ENCODE measurements at places on chromosomes 6 and 20.

- DNase-seq: no peak
These were observed 31.8 kb upstream of the IL17A start for GRCh38 chr6:52154381-52154780.

GRCh38 chr6:113888956-113889630 is 31.9 kb downstream of the MARCKS start:
- no peak for DNase-seq

DNA sequence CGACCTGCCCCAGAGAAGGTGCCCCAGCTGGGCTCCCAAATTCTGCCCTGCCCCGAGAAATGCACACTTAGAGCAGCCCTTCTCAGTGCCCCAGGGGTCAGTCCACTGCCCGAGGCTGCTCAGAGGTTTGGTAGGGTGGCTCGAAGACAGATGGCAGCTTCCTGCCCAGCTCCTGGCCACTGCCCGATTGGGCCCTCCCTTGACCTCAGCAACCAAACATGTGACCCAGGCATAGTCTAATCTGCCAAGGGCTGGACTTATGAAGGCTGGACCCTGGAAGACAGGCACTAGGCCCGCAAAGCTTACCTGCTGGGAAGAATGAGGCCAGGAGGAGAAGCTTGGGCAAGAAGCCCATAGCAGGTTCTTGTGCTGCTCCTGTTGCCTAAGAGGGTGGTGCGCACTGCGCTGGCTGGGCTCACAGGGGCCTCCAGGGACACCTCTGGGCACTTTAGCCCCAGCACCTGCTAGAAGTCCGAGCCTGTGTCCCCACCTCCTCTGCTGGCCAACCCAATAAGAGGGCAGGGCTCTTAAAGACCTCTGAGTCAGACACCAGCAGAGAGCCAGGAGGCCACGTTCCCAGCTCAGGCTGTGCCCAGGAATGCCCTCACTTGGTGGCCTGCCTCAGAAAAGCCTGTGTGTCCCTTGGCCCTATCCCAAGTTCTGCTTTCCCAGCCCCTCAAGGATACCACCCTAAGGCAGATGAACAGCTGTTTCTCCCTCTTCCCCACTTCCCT is 5.5 kb downstream of the SIGLEC1 start:
- DNase-seq: no peak

- peak; percentile 22 for DNase-seq
These were observed 154.0 kb downstream of the JARID2 start for GRCh38 chr6:15399641-15400470.

GRCh38 chr20:11556410-11556809 is 361.3 kb upstream of the BTBD3 start:
- DNase-seq: no peak

GRCh38 chr20:10853731-10854130 is 179.9 kb upstream of the JAG1 start:
- no peak for DNase-seq

- DNase-seq: peak; percentile 76
These were observed 65.2 kb downstream of the RIPOR3 start for GRCh38 chr20:50625986-50626677.

DNA sequence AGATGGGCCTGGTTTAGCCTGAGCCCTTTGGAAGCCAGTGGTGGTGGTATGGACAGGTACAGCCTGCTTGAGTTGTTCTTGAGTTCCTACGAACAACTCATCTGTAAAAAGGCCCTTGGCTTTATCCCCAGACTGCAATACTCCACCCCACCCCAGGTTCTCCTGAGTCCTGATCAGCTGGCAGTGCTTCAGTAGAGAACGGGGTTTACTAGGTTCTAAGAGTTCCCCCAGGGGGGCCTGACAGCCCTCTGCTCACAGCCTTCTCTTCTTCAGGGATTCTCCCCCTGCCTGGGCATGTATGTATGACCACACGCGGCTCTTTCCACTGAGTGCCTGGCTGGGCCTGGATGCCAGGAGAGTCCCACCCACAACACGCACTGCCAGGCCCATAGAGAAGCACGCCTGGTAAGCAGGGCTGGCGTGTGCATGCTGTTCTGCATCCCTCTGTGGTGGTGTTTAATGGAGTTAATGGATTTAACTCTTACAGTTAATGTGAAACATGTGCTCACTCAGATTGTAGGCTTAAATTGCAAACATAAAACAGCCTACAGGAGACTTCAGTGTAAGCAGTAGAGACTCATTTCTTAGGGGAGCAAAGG is 44.3 kb upstream of the SLC4A11 start:
- DNase-seq: no peak

GRCh38 chr6:47420394-47421371 is 56.9 kb upstream of the CD2AP start:
- no peak for DNase-seq

GRCh38 chr6:148530394-148530953 is 187.8 kb downstream of the SASH1 start:
- no peak for DNase-seq

GRCh38 chr6:56520218-56520617 is 122.5 kb downstream of the DST start:
- no peak for DNase-seq

DNA sequence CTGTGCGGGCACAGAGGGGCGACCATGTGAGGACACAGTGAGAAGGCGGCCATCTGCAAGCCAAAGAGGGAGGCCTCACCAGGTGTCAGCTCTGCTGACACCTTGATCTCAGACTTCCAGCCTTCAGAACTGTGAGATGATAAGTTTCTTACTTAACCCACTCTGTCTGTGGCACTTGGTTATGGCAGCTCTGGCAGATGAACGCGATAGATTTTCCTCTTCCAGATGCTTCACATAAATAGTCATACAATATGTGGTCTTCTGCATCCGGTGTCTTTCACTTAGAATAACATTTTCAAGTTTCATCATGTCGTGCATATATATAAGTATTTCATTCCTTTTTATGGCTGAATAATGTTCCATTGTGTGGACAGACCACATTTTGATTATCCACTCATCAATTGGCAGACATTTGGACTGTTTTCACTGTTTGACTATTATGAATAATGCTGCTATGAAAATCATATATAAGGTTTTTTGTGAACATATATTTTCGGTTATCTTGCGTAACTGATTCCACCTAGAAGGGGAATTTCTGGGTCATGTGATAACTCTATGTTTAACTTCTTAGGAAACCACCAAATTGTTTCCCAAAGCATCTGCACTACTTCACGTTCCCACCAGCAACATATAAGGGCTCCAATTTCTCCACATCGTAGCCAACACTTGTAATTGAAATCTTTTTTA is 30.2 kb downstream of the PRR18 start:
- DNase-seq: no peak

GRCh38 chr20:10978713-10979112 is 304.9 kb upstream of the JAG1 start:
- DNase-seq: no peak

DNA sequence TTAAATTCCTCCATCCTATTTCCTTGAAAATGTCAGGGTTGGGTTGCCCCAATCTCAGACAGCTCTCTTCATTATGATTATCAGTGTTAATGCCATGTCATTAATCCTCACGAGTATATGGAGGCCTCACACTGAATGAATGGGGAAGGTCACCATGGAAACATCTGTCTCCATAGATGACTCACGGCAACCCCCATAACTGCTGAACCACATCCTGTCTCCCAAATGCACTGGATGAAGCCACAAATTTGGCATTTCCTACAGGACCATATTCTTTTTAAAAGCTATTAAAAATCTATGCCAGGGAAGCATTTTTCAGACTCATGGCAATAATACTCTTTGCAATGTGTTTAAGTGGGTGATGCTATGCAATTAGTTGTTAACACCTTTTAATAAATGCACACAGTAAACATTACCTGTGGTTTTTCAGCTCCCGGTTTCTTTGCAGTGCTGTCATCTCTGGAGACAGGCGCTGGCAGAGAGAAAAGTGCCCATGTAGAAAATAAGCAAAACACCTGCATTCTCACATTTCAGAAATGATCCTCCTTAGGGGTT is 80.1 kb upstream of the PTPRK start:
- DNase-seq: no peak

DNA sequence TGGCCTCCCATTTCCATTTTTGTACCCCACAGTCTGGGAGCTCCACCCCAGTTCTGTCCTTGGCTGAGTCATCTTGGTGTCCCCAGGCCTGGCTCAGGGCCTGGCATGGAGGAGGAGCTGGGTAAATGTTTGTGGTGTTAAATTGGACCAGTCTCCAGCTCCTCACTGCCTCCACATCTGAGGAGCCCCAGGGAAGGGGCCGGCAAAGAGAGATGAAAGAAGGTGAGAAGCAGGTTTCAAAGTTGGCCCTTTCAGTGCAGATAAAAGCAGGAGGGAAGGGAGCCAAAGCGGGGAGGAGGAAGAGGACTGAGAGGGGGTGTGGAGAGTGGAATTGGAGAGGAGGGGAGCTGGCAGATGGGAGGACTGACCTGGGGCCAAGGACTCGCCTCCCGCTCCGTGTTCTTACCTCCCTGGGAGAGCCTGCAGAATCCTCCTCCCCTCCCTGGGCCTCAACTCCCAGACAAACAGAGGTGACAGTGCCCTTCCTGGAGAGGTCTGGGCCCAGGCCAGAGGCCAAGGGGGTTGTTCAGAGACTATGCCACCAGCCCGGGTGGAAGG is 89.0 kb downstream of the CD40 start:
- no peak for DNase-seq

DNA sequence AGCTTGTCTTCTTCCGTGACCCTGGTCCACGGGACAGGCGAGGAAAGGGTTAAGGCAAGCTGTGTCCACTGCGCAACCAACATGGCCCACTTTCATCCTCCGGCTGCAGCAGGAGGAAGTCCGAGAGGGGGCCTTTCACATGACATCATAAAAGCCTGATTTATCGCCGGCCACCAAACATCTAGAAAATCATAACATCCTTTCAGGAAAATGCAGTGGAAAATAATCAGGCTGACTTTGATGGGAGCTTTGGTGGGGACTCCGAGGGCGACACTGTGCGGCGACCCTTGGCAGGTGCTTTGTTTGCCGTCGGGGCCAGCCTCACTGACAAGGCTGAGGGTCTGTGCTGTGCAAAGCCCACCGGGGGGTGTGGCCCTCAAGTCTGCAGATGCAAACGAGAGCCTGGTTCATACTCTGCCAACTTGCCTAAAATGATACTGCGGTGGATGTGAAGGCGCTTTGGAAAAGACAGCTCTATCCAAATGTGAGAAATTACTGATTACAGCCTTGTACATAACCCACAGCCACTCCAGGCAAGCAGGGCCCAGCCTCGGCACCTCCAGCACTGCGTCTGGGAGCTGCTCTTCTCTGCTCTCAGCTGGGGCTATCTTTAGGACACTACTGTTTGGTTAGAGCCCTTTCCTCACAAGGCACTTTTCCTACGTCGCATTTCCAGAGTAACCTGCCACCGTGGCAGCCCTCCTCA is 25.7 kb downstream of the FOXC1 start:
- DNase-seq: no peak

DNA sequence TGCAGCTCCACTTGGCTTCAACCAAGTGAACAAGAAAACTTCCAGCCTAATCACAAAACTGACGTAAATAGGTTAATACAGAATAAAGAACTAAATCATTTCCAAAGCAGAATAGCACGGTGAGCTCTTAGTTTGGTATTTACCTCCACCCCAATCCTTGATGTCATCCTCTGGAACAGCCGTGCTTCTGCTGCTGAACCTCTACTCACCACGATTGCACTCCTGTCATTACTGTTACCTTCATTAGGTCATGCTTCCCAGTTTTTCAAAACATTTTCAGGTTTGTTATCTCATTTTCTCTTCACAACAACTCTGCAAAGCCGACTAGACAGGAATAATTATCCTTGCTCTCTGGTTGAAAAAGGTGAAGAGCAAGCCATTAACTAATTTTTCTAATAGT is 15.6 kb upstream of the PLEKHG1 start:
- no peak for DNase-seq

- no peak for DNase-seq
These were observed 18.1 kb downstream of the CST9L start for GRCh38 chr20:23550227-23550626.

DNA sequence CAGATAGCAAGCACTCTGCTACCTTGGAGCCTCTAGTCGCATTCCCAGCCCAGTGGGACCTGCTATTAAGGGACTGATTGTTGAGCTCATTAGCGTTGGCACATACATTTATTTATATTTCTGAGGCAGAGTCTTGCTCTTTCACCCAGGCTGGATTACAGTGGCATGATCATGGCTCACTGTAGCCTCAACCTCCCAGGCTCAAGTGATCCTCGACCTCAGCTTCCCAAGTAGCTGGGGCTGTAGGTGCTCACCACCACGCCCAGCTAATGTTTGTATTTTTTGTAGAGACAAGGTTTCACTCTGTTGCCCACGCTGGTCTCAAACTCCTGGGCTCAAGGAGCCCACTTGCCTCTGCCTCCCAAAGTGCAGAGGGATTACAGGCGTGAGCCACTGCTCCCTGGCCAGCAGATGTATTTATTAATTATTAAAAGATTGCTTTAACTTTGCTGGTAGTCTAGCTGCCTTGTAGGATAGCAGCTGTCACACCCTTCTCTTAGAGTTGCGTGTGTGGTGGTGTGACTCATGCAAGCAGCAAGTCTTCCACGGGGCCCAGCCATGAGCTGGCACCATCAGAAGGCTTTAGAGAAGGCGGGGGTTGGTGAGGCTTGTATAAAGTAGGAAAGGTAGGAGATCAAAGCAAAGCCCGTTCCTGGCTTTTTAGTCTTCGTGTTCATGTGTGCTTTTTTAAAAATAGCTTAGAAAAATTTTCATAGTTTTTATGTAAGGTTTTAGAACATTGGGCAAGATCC is 16.5 kb downstream of the ACTR5 start:
- no peak for DNase-seq

DNA sequence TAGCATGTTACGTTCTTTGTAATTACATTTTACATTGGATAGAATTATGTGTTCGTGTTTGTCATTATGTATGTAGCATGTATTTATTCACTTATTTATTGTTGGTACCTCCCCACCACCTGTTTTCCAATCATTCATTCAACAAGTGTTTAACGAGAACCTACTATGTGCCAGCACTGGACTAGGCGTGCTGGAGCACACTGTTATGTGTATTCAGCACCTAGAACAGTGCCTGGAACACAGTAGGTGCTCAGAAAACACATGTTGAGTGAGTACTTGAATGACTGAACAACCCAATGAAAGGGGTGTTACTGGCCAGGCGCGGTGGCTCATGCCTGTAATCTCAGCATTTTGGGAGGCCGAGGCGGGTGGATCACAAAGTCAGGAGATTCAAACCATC is 11.3 kb downstream of the ETV7 start:
- no peak for DNase-seq

DNA sequence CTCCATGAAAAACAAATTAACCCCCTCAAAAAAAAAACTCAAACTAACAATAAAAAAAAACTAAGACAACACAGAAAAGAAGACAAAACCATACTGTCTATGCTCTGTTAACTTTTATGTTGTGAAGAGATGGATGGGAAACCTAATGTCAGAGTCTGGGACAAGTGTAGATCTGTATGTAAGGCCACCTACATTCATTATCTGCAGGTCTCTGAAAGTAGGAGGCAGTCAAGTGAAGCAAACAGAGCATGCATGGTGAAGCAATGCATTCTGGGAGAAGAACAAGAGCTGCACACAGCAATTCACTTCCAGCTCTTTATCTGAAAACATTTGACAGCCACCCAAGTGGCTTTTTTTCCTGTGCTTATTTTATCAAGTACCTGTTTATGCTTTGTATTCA is 452.0 kb downstream of the EPHA7 start:
- no peak for DNase-seq

GRCh38 chr20:24673678-24674570 is 204.5 kb downstream of the SYNDIG1 start:
- no peak for DNase-seq

GRCh38 chr6:5219011-5219691 is 41.6 kb downstream of the LYRM4 start:
- no peak for DNase-seq

Data from NCI-H2107 (cell line).